Right kidney (tissue), 9 donors: ENCODE measurements at places on chromosomes 6 and 20.

- peak; percentile 47 for DNase-seq
Measured at GRCh38 chr6:28553986-28554881, 28.6 kb downstream of the GPX5 start.

- DNase-seq: no peak
Measured at GRCh38 chr6:149867876-149868640, 3.9 kb upstream of the LRP11 start.

DNA sequence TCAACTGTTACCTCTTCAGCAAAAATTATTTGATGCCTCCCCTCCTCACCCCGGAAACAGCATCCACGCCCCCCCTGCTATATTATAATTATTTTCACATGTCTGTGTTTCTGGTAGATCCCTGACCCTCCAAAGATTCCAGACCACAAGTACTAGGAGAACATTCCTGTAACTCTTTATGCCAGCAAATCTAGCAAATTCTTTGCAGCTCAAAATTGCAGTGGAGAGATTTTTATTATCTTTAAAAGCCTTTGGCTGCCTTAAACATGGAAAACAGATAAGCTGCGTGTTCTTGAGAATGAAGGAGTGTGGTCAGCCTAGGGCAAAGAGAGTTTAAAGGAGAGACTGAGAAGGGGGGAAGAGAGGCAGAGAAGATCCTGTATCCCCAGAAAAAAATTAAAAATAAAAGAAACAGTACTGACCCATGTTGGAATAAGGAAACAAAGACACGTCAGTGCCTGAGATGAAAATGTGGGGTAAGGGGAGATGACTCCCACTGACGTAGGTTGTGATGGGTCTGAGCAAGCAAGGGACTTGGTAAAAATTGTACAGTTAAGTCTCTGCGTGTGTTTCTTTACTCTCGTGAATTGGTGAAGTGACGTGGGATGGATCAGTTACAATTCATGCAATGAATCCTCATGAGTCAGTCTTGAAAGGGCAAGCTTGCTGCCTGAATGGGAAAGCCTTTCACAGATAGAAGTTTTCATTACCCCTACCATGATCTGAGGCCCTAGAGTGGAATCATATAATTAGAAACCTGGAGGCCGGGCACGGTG lies 8.3 kb downstream of the ID4 start:
- no peak for DNase-seq

DNA sequence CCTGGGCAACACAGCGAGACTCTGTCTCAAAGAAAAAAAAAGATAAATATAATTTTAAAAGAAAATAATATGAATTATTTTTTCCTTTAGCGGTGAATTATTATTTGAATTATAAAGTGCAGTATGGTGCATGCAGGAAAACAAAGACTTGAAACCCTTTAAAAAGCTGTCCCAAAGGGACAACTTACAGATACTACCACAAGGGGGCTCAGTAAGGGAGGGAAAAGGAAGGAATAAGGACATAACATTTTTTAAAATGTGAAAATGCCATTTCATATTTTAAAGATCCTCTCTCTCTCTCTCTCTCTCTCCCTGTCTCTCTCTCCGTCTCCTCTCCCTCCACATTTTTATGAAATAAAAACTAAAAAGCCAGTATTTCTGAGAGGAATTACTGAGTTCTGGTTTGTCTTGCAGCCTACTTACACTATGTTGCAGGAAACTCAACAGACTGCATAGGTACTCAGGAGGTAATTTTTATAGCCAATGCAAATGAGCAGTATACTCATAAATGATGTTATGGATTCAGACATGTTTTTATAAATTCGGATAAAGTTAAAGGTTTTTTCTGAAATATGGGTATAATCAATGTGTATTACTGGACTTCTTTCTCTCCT lies 455.0 kb upstream of the GJE1 start:
- DNase-seq: peak; percentile 16

- no peak for DNase-seq
Measured at GRCh38 chr20:54339093-54339492, 131.2 kb downstream of the PFDN4 start.
